GM06990 (cell line): ENCODE measurements at places on chromosomes 2 and 18.

DNA sequence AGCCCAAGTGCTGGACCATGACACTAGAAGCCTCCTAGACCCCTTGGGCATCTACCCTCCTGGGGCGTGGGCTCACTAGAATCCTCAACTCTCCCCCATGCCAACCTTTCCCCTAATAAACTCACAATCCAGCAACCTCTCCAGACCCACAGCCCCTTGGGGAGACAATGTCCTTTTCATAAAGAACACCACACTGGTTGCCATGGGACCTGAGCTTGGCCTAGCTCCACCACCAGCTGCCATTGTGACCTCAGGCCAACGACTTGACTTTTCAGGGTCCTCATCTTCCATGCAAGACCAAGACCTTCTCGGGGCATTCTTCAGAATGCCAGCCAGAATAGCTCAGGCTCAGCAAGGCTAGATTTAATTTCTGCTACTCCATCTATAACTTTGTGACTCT is 128.1 kb upstream of the NPAS2 start:
- no peak for DNase-seq

DNA sequence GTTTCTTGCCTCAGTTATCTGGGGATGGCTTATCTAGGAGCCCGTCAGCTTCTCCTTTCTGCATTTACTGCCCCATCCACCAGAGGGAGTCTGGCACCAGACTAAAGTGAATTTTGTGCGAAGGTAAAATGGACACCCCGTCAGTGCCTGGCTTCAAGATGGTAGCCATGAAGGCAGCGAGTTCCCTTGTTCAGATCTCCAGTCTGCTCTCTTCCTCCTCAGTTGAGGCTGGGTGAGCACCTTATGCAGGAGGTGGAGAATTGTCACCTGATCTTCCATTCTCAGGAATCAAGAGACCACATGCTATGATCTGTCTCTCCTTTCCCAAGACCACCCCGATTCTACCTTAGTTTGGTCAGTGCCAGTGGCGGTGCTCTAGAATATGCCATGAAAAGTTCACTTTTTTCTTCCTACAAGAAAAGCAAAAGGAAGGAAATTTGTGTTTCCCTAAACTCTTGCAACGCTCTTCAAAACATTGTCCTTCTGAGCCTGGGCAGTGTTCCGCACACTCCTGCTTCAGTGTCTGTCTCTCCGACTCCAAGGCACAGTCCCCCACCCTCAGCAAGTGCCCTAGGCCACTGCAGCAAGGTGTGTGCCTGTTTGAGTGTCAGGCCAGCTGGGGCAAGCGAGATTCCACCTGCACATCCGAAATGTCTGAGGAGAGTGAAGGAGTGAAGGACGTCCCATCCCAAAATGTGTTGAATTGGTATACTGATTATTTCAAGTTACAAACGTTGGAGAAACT is 168.6 kb downstream of the SS18 start:
- peak; percentile 14 for DNase-seq

- no peak for DNase-seq
Observed at GRCh38 chr2:150698016-150698661, 210.7 kb upstream of the RND3 start.

DNA sequence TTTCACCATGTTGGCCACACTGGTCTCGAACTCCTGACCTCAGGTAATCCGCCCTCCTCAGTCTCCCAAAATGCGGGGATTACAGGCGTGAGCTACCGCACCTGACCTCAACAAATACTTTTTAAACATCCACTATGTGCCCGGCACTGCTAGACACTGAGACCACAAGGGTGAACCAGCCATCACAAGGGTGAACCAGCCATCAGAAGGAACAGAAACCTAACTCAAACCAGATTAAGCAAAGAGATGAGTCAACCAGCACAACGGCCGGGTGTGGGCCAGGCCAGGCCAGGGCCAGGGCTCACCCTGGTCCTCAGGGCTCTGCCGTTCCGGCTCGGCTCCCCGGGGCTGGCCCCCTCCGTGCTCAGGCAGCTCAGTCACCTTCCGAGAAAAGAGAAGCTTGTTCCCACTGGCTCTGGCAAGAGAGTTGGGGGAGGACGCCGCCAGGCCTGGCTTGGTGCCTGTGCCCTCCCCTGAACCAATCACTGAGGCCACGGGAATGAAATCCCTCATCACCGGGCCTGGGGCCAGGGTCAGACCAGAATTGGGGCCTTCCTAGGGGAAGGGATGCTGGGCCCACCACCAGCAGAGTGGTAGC is 4.4 kb downstream of the TEX44 start:
- DNase-seq, result peak; percentile 82

DNA sequence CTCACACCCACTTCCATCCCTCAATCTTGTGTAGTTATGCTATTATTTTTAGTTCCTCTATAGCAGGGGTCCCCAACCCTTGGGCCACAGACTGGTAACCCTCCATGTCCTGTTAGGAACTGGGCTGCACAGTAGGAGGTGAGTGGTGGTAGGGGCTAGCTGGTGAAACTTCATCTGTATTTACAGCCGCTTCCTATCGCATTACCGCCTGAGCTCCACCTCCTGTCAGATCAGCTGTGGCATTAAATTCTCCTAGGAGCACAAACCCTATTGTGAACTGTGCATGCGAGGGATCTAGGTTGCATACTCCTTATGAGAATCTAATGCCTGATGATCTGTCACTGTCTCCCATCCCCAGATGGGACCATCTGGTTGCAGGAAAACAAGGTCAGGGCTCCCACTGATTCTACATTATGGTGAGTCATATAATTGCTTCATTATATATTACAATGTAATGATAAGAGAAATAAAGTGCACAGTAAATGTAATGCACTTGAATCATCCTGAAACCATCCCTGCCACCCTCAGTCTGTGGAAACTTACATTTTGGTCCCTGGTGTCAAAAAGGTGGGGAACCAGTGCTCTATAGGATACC is 1.6 kb upstream of the RAB11FIP5 start:
- no peak for DNase-seq

GRCh38 chr2:208698114-208698513 is 291.5 kb downstream of the PTH2R start:
- no peak for DNase-seq

DNA sequence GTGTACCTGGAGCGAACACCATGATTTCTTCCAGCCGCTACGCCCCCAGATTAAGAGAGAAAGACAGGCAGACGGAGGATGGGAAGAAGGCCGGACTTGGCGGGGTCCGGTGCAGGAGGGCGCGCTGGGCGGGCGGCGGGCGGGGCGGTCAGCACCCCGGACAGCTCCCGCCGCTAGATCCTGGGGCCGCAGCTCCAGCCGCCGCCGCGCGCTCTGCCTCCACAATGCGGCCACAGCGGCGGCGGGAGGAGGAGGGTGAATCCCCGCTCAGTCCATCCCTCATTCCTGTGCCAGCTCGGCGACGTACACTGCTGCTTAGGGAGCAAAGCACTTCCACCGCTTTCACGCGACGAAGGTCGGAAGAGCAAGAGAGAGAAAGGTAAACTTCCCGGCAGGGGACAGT is at the start of gene AKAIN1:
Gene AKAIN1 (minus strand): TSS at position 226 of the 403 bp plus-strand sequence. CDS start 204 bp downstream, at position 22.
- peak; percentile 20 for DNase-seq

DNA sequence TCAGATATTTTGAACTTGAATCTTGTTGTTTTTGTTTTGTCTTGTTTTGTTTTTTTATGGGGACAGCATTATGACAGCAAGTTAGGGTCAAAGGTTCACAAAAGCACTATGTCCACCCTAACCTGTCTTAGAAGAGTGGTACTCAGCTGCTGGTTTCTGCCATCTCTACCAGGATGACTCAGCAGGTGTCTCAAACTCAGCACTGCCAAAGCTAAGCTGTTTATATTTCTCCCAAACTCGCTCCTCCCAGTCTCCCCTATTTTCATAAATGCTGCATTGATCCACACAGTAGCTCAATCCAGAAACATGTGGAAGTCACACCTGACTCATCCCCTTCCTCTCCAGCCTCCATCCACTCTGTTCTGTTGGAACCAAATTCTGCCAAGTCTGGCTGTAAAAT is 134.9 kb downstream of the ZBTB7C start:
- no peak for DNase-seq

- no peak for DNase-seq
Observed at GRCh38 chr18:12990641-12990966, 558 bp upstream of the CEP192 start.

- DNase-seq, result no peak
Observed at GRCh38 chr18:61735564-61736102, 157.2 kb downstream of the RNF152 start.

- DNase-seq, result peak; percentile 58
Observed at GRCh38 chr2:46545015-46545839, 65.9 kb downstream of the TMEM247 start.

- DNase-seq, result no peak
Observed at GRCh38 chr2:119241205-119241532, 17.5 kb downstream of the STEAP3 start.

DNA sequence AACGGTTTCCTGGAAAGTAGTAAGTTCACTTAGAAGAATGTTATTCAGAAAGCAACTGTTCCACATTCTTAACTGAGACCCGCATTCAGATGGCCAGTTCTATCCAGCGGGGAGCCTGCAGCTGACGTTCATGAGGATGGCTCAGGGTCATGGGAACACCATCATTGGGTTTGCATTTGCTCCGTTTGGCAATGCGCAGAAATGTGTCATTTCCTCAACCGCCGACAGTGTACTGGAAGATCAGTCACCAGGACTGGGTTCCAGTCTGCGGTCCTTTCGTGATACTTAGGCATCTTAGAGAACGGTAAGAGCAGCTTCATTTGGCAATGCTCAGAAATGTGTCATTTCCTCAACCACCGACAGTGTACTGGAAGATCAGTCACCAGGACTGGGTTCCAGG is 104.0 kb downstream of the DNER start:
- no peak for DNase-seq

DNA sequence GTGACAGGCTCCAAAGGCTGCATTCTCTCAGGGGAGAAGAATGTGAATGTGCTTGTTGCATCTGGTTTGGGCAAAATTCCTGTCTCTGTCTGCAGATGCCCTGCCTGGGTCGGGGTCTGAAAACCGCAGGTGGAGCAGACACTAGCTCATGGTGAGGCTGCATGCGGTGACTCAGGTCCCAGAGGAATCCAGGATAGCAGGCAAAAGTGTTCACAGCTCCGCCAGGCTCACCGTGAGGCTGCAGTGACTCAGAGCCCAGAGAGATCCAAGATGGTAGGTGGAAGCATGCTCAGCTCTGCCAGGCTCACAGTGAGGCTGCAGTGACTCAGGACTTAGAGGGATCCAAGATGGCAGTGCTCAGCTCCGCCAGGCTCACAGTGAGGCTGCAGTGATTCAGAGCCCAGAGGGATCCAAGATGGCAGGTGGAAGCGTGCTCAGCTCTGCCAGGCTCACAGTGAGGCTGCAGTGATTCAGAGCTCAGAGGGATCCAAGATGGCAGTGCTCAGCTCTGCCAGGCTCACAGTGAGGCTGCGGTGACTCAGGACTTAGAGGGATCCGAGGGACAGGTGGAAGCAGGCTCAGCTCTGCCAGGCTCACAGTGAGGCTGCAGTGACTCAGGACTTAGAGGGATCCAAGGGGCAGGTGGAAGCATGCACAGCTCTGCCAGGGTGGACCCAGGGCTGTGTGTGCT is 200.5 kb downstream of the ACKR3 start:
- no peak for DNase-seq

GRCh38 chr2:69801745-69802290 is 27.6 kb upstream of the GMCL1 start:
- no peak for DNase-seq

DNA sequence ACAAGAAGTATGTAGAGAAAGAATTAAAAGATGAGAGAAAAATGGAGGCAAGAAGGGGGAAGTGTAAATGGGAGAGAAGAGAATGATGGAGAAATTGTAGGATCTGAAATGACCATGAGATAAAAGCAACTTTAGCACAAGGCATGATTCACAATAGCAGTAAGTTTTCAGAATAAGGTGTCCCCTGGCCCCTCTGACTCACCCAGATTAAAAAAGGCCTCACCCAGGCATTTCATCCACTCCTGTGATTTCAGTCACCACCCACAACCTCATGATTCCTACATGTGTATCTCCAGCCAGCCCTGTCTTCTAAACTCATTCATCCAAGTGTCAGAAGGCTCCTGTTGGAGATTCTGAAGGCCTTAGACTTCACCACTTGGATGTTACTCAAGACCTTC is 56.6 kb downstream of the SP100 start:
- peak; percentile 41 for DNase-seq

DNA sequence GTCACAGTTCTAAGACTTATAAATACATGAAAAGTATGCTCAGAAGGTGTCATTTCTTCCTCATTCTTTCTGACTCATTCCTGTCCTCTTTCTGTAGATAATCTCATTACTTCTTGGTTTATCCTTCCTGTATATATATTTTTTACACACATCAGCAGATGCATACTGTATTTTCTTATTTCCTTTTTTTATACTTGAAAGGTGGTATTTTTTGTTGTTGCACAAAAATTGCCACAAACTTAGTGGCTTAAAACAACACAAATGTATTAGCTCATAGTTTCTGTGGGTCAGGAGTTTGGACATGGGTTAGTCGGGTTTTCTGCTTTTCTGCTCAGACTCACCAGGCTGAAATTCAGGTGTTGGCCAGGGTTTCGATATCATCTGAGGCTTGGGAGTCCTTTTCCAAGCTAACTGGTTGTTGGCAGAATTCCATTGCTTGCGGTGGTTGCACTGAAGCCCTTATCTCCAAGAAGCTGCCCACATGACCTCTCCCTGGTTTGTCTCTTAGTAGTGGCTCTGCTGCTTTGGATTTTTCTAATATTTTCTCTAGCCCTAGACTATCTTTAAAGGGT is 162.6 kb downstream of the FMNL2 start:
- DNase-seq, result peak; percentile 45

DNA sequence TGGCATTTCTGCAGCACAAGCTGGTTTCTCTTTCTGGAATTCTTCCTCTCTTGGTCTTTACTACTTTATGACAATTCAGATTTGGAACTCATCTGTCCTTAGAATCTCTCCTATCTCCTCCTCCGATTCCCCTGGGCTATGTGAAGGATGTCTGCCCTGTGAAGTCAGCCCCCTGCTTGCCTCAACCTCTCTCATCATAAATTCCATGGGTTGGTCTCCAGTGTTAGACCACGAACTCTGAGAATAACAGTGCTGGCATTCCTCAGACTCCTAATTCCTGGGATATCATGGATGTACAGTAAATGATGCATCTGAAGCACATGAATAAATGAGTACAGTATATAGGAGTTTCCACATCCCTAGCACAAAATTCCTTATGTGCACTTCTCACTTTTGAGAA is 21.0 kb upstream of the CYRIA start:
- no peak for DNase-seq

- no peak for DNase-seq
Observed at GRCh38 chr2:65661980-65662653, 229.7 kb upstream of the SPRED2 start.

- DNase-seq, result no peak
Observed at GRCh38 chr2:225031599-225031998, 10.7 kb downstream of the DOCK10 start.

DNA sequence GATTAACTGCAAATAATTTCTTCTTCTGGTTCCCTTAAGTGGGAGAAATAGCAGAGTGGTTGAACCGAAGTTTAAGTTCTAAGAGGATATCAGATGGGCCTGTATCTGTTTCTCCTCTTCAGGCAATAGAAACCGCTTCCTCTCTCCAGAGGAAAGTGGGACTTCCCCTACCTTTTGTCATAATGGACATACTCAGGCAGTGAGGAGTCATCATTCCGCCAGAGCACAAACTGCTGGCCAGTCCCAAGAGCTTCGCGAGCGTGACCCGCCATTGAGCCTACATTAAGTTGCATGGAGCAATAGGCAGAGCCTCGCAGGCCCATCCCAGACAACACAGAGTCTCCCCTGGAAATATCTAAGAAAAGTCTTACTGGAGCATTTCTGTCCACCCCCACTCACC is 158.9 kb downstream of the LDLRAD4 start:
- DNase-seq, result no peak
